ENCODE measurements at places on chromosomes 3 and 15.

DNA sequence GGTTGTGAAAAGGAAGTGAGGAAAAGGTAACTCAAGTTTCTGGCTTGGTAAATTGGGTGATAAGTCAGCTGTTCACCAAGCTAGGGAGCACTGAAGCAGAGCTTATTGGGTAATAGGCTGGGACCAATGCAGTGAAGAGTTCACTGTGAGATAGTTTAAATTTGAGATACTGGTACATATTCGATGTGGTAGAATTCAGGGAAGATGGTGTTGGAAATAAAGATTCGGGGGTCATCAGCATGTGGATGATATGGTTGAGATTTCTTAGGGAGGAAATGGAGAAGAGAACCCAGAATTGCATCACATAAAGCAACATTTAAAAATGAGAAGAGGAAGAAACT lies 16.9 kb downstream of the MME start:
- DNase-seq = no peak

GRCh38 chr3:174330303-174330702 lies 528.8 kb upstream of the NAALADL2 start:
- no peak for DNase-seq

DNA sequence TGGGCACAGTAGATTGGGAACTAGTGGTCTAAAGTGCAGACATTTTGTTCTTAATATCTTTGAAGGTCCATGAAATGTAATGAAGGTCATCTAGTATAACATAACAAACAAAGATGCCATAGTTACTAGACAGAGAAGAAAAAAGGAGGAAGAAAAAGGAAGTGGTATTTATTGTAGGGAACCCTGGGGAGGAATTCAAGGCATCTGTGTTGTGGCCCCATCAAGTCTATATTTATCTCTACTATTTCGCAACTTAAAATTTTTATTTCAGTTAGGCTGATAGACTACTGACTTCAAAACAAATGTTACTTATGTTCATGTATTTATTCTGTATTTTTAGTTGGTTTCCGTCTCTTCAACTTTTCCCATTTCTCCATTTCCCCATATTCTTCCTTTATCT lies 48.9 kb upstream of the ZDHHC23 start:
- DNase-seq = no peak

DNA sequence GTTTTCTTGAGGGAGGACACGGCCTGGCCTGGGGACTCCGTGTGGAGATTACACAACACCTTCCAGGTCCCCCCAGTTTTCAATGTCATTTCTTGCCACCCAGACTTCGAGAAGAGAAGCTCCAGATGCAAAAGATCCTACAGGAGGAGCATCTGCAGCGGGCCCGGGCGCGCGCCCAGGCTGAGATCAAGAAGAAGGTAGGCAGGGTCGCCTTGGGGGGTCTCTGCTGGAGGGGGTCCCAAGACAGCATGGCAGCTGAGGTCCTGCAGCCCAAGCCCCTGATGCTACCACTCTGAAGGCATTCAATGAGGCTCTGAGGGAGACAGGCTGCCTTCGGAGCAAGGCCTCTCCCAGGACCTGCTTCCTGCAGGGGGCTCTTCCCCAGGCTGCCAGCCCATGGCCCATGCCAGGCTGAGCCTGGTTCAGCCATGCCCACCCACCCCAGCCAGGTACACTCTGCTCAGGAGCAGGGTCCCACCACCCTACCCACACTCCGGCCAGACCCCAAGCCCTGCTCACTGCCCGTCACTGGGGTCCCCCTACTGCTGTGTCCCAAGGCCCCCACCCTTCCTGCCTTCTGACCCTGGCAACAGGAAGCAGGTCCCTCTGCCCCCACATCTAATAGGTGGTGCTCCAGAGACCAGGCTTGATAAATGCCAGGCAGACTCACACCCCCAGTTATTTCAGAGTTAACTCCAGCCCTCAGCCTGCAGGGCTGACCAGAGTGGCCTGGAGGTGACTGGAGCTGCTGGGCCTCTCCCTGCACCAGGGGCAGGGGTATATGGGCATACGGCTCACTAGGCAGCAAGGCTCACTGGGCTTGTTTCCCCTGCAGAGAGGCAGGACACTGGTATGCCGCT lies 40.0 kb downstream of the ZXDC start:
- no peak for DNase-seq

DNA sequence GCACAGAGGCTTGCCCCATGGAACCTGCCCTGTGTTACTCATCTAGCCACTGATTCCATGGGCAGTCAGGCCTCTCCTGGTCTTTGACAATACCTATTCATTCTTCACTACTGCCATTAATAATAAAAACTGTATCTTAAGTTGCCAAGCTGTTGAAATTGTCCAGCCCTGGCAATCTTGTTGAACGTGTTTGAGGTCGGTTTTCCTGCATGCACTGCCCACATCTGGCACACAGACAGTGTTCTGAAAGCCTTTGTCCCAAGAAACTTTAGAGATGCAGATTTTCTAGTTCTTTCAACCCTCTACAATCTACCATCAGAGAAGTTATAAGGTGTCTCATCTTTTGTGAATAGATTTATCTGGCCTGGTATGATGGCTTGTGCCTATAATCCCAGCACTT lies 567.2 kb upstream of the NECTIN3 start:
- DNase-seq = no peak

DNA sequence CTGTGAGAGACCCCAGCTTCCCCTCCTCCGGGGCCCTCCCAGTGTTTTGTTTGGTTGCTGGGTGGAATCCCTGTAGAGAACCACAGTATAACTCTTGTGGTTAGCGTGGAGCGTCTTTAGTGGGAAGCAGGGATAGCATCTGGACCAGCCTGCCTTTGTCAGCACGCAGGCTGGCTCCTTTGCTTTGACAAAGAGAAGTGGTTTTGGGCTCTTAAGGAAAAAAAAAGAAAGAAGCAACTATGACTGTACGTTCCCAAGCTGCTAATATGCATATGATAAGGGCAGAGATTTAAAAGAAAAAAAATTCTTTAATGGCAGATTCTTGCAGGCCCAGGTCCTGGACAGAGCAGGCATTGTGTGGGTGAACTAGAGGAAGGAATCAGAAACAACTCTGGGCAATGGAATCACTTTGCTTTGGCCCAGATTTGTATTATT lies 340.8 kb upstream of the CTDSPL start:
- no peak for DNase-seq

GRCh38 chr3:177618873-177619733 lies 421.8 kb upstream of the TBL1XR1 start:
- DNase-seq = no peak

DNA sequence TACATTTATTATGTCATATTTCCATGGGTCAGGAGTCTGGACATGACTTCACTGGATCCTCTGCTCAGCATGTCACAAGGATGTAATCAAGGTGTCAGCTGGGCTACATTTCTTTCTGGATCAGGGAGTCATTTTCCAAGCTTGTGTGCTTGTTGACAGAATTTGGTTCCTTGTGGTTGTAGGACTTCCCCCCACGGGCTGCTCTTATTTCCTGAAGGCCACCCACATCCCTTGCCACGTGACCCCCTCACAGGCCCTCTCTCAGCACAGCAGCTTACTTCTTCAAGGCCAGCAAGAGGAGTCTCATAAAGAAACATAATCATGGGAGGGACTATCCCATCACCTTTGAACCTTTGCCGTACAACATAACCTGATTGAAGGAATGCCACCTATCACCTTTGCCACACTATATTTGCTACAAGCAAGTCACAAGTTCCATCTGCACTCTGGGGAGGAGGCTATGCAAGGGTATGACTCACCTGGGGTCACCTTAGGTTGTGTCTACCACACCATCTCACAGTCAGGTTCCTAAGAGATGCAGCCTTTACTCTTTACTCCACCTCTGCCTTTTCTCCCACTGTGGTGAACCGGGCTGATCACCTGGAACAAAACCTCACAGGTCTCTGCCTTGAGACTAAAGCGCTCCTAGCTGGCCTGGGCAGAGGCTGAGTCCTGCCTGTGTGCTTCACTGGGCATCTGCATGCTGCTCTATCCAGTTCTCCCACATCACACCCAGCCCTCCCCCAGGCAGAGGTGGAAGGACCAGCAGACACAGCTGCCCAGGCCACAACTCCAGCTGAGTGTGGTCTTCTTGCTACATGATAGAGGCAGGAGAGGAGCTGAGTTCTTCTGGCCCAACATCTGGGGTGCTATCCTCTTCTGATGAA lies 13.5 kb downstream of the RAB6B start:
- DNase-seq = no peak

GRCh38 chr3:126956866-126957650 lies 25.9 kb upstream of the PLXNA1 start:
- DNase-seq = no peak

- no peak for DNase-seq
Measured at GRCh38 chr3:147413686-147414389, 4.7 kb downstream of the ZIC1 start.

GRCh38 chr3:8657804-8658305 lies 13.3 kb upstream of the SSUH2 start:
- no peak for DNase-seq

DNA sequence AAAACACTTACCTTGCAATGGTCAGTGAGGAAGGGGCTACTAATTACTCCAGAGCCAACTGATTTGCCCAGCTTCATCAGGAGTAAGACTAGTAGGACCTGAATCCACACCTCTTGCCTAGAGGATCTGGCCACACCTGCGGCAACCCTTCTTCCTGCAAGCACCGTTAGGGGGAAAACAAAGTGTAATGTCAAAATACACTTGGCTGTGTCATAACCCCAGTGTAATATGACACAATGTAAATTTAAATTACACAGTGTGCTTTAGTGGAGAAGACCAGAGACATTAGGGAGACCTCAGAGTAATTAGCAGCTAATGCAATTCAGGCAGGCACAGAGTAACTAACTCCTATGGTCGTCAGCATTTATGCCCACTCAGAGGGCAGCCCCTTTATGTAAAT lies 308.5 kb upstream of the ARRDC4 start:
- DNase-seq = no peak

DNA sequence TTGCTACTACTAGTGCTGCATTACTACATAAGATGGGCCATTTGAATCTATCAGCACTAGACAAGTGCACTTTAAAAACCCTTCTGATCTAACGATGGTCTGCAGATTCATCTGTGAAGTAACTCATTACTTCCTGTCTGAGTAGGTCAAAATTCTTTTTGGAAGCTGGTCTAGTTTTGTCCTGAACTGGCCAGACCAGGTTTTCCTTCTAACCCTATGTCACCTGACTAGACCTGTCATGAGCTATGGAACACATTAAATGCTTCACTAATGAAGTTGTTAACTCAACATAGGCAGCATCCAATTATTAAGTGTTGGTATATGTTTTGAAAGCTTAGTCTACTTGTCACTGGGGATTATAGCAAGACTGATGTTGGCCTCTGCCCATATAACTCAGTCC lies 10.1 kb upstream of the RBM5 start:
- DNase-seq = no peak

GRCh38 chr3:61824553-61825135 lies 263.3 kb downstream of the PTPRG start:
- no peak for DNase-seq

DNA sequence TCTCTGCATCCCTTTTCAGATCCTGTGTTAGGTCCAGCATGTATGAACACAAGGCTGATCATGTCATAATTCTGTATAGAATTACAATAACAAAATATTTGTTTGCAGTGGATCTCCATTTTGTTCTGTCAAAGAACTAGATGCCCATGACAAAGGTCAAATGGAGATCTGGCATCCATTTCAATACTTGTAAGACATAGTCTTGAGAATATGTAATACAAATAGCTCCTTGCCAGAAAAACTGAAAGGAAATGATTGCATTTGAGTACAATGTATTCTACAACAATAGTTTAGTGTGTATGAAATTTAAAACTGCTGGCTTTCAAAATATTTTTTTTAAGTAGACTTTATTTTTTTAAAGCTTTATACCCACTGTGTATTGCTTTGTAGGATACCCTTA lies 101.1 kb downstream of the CMSS1 start:
- DNase-seq = no peak

DNA sequence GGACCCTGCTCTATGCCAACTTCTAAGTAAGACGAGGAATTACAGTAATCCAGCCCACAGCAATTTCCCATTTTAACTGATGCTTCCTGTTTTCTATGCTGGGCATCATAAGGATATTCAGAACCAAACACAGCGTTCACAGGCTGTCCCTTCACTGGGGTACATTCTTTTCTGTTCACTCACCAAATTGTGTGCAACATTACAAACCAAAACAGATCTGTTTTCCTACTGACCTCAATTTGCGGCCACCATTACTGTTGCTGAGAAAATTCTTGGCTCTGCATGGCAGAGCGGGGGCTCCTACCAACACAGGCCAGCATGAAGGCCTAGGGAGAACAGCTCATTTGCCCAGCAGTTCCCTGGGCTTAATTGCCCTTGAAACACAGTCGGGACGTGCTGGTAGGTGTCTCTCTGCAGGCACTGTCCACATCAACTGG lies 76.5 kb downstream of the MYO1E start:
- no peak for DNase-seq

DNA sequence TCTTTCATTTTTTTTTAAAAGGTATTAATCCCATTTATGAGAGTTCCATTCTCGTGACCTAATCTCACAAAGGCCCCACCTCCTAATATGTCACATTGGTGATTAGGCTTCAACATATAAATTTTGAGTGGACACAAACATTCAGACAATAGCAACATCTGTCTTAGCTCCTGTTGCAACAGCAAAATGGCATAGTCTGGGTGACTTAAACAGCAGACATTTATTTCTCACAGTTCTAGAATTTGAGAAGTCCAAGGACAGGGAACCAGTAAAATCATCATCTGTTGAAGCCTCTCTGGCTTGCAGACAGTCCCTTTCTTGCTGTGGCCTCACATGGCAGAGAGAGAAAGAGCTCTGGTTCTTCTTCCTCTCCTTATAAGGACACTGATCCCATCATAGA lies 3.2 kb upstream of the PLSCR2 start:
- no peak for DNase-seq

GRCh38 chr3:45906681-45907407 lies 20.5 kb downstream of the CCR9 start:
- no peak for DNase-seq

GRCh38 chr3:127497676-127498075 lies 92.9 kb downstream of the TPRA1 start:
- no peak for DNase-seq
